ENCODE measurements at places on chromosomes 5 and 9.
A peak's percentile ranks its signal among the peaks of the same experiment; 100 is the strongest.

- DNase-seq = no peak
Observed at GRCh38 chr5:17907094-17907493, 272.8 kb downstream of the TAF11L14 start.

DNA sequence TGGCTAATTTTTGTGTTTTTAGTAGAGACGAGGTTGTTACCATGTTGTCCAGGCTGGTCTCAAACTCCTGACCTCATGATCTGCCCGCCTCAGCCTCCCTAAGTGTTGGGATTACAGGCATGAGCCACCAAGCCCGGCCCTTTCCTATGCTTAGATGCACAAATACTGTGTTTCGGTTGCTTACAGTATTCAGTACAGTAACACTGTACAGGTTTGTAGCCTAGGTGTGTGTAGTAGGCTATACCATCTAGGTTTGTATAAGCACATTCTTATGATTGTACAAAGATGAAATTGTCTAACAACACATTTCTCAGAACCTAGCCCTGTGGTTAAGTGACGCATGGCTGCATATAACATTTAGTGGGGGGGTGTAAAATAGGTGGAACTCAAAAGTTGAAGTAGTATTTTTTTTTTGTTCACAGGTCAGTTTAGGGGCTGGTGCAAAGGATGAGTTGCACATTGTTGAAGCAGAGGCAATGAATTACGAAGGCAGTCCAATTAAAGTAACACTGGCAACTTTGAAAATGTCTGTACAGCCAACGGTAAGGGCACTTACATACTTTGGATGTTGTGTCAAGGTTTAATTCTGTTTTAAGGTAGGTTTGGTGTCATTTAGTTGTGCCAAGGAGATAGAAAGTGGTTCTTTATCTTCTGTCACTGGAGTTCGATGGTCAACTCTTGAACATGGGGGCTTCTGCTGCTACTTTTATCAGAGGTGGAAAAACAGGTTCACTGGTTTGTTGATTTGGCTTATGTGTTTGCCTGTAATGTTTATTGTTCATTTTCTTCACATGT lies 3.4 kb downstream of the NPM1 start:
- no peak for DNase-seq

- no peak for DNase-seq
Observed at GRCh38 chr5:179461576-179461975, 88.8 kb upstream of the RUFY1 start.

GRCh38 chr5:101942321-101942882 lies 353.7 kb downstream of the SLCO4C1 start:
- no peak for DNase-seq

- no peak for DNase-seq
Observed at GRCh38 chr9:22683700-22684075, 237.1 kb downstream of the DMRTA1 start.

DNA sequence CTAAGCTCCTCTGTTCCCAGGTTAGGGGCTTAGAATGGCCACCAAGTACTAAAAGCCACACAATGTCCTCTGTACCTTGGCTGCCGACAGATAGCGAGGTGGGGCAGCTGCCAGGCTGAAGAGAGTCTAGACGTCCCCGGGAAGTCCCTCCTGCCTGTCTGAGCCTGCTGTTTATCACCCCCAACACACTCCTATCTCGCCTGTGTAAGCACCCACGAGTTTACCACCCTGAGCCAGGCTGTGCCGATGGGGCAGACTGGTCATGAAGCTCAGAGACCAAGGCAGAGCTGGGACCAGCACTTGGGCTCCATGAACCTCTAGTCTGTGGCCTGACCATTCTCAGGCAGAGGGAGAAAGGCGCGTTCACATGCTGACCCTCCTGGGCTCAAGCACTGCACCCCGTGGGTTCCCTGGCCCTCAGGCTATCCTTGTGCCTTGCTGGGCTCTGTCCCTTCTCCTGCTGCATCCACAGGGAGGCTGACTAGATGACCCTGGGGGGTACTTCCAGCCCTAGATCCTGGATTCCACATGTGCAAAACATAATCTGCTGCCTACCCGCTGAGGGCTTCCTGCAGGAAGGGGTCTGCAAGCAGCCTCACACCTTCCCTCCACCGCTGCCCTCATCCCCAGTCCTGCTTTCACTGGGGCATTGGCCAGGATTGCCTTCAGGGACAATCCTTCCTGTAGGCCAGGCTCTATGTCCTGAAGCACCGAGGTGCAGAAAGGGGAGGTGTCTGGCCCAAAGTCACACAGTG lies 18.6 kb upstream of the SLC25A51 start:
- DNase-seq = no peak

DNA sequence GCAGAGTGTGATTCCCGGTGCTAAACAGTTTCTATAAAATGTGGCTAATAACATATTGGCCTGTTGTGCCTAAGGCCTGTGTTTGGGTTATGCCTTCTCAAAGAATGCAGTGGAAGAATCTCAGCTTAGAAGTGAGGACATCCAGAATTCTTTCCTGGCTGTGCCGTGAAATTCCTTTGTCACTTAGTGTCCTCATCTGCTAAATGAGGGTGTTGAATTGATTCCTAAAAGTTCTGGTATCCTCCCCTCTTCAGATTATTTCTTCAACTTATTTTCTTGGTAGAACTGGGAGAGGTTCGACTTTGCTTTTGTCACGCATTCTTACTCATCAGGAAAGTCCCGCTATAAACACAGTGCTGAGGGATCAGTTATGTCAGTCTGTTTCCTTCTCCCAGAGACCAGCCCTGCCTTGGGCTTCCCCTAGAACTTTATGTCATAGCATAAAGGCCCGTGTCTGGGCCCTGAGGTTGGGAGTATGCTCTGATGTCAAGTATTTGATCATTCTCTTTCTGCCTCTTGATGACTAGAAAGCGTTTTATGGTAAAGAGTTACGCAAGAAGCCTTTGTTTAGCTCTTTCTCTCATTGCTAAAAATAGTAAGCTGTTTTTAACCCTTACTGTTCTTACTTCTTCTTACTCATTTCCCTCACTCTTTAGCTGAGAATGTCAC lies 29.5 kb downstream of the MTAP start:
- no peak for DNase-seq

- no peak for DNase-seq
Observed at GRCh38 chr9:107824556-107824955, 335.0 kb upstream of the KLF4 start.

DNA sequence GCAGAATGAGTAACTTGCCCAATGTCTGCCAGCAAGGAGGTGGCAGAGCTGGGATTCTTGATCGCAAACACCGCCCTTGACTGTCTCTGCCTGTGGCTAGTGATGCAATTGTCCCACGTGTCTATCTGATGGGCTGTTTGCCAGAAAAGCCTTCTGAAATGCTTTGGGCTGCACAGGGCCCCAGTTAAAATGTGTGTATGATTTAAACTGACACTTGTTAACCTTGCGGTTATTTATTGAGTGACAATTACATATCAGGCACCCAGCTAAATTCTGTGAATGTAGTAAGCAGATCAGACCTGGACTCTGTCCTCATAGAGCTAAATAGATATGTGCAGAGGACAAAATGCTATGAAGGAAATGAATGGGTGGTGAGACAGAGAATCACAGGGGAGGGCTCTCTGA lies 11.6 kb upstream of the IL12B start:
- DNase-seq = peak; percentile 90

DNA sequence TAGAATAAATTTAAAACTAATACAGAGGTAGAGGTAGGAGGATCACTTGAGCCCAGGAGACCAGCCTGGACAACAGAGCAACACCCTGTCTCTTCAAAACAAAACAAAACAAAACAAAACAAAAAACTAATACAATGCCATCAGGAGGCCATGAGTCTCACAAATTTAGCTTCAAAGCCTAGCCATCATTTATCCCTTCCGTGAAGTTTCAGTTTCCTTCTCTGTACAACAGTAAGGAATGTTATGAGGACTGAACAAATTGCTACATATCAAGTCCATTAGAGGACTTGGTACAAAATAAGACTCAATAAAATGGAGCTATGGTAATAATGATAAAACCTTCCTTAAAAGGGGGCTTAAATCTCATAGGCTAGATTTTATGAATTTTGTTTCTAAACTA lies 60.8 kb downstream of the MAPKAP1 start:
- no peak for DNase-seq

GRCh38 chr9:15642369-15642962 lies 89.6 kb downstream of the CCDC171 start:
- DNase-seq = no peak

GRCh38 chr9:126317513-126317912 lies 9.1 kb upstream of the MVB12B start:
- no peak for DNase-seq

DNA sequence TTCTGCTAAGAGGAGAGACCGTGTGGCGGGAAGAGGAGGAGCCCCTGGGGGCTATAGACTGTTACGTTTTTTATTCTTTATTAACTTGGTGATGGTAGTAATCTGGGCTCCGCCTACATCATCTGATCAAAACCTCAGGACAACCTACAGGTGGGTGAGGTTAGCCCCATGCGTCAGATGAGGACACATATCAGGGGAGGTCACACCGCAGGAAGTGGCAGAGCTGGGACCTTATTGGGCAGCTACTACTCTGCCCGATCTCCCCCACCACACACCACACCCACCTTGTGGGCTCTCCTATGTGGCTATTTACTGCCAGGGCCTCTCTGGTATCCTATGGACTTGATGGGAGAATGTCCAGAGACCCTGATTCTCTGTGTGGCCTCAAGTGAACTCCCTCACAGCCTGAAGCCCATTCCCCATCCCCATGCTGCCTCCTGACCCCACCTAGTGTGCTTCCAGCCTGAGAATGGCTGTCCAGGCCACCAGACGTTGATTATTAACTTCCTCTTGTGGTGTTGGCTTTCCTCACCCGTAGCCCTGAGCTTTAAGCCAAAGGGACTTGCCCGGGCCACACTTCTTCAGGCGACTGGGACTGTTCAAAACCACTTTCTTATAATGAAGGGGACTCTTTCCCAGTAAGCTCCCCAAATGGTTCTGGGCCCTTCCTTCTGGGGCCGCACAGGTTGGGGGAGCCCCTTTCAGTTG lies 8.2 kb downstream of the UNC5A start:
- DNase-seq = no peak

DNA sequence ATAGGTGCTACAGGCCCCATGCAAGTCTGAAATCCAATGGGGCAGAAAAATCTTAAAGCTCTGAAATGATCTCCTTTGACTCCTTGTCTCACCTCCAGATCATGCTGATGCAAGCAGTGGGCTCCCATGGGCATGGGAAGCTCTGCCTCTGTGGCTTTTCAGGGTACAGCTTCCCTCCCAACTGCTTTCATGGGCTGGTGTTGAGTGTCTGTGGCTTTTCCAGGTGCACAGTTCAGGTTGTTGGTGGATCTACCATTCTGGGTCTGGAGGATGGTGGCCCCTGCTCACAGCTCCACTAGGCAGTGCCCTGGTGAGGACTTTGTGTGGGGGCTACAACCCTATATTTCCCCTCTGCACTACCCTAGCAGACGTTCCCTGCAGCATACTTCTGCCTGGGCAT lies 103.5 kb downstream of the STARD4 start:
- no peak for DNase-seq

- no peak for DNase-seq
Observed at GRCh38 chr9:114275246-114276004, 47.5 kb upstream of the ORM1 start.

- peak; percentile 88 for DNase-seq
Observed at GRCh38 chr5:143440448-143441115, 37.1 kb upstream of the NR3C1 start.

GRCh38 chr9:108813951-108814601 lies 41.7 kb downstream of the ACTL7B start:
- peak; percentile 36 for DNase-seq

GRCh38 chr5:51347704-51348103 lies 35.5 kb upstream of the ISL1 start:
- peak; percentile 19 for DNase-seq

DNA sequence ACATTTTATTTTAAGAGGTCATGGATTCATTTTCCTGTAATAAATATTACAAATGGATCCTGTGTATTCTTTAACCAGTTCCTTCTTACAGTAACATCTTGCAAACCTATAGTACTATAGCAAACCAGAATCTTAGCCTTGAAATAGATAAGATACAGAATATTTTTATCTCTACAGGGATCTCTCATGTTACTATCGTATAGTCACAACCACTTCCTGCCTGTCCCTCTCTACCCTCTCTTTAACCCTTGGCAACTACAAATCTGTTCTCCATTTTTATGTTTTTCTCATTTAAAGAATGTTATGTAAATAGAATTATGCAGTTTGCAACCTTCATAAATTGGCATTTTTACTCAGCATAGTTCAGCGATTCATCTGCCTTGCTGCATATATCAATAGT lies 454.0 kb downstream of the DIRAS2 start:
- DNase-seq = no peak

Data from LNCaP clone FGC (cell line).